ENCODE measurements at places on chromosomes 6 and 20.

GRCh38 chr6:119201480-119201879, 123.0 kb upstream of the FAM184A start:
- DNase-seq = no peak

GRCh38 chr6:31477521-31477920, 20.4 kb upstream of the MICB start:
- no peak for DNase-seq

DNA sequence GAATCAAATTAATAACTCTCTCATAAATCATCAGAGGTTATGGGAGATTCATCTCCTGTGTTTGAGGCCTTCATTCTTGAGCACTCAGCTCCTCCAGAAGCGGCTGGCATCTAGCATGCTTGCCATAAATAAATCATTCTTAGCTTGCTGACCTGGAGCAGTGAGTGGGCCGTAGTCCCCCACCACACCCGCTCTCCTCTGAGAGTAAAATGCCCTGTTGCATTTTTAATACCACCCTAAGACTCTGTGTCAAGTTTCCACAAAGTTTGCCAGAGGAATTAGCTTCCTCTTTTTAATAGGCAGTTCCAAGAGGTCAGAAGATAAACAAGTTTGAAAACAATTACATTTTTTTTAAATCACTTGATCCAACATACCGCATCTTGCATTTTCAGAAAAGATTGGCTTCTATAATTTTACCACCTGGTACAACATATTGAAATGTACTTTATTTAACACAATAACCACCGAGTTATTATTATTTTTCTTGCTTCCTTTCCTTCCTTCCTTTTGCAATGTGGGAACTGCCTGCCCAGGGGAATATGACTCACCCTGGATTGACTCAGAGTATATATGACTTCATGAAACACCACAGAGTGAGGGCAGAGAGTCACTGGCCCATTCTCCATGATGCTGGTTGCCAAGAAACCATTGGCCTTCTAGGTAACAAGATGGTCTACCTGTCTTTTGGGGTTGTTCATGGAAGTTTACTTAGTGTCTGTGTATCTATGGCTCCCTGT, 29.4 kb upstream of the CLIC5 start:
- DNase-seq = no peak

GRCh38 chr6:2653369-2654032, 97.2 kb downstream of the MYLK4 start:
- DNase-seq = no peak

DNA sequence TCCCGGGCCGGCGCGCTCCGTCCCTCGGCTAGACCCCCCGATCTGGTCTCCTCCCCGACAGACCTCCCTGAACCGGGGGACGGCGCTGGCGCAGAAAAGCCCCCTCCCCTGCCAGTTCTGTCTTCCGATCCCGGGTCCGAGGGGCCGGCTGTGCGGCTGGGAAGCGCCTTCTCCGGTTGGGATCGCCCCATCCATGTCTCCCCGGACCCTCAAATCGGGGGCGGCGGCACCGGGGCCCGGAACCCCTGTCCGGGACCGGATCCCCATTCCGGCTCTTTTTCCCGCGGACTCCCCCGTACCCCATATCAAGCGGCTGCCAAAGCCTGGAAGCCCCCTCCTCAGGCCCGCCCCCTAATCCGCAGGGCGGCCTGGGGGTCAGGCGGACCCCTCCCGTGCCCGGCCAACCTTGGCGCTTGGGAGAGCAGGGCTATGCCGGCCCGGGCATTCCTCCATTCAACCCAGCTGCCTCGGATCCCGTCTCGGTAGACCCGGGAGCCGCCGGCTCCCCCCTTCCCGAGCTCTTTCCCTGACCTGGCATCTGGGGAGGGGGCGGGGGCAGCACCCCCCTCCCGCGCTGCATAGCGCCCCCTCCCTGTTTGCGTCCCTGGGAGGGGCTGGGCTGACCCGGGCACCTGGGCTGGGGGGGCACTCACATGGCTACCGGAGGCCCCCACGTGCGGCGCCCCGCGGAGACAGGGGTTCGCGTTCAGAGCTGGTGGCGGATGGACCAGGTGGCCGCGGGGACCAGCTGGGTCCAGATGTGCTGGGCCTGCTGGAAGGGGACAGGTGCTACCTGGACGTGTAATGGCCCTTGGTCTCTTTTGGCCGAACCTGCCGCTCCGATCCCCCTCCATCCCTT, 643 bp downstream of the DLGAP4 start:
- no peak for DNase-seq

- DNase-seq = no peak
These were observed 6.7 kb downstream of the RWDD2A start for GRCh38 chr6:83199863-83200225.

DNA sequence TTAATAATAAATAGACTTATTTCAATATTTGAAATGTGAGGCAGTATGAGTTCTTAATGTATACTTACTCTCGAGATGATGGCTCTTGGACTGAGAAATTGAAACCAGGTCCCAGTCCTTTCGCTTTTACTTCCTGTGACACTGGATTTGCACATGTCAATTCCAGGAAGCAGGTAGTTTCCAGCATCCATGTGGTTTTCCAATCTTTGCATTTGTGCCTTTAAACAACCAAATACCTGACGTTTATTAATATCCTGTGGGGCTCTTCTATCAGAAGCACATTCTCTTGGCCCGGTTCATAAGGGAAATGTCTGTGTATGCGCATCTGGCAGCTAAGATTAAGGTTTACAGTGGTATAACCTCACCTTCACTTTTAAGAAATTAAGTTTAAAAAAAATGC, 13.1 kb downstream of the UTRN start:
- DNase-seq = no peak

GRCh38 chr20:48686238-48687116, 141.3 kb downstream of the PREX1 start:
- no peak for DNase-seq

DNA sequence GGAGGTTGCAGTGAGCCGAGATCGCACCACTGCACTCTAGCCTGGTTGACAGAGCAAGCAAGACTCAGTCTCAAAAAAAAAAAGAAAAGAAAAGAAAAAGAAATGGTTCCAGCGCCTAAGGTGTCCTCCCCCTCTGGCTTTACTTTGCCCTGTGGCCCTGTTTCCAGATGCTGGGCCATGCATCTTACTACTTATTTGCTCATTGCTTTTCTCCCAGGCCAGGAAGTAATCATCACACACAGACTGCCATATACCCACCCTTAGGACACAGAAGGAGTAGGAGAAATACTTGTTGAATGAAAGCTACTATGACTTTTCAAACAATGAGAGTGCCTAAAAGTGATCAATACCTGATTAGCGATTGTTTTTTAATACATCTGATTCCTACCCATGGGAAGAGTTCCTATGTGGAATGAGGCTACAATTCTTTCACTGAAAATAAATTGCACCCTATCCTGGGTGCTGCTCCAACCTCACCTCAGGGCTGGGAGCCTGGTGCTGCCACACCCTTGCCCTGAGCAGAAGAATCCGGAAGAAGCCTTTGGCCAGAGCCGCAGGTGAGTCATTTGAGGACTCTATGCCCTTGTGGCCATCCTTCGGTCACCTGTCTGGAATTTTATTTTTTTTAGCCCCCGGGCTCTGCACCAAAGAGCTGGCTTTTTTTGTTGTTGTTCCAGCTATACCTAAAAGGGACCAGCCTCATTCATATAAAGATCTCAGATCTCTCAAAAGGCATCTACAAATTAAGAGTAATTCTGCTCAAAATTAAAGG, 22.7 kb upstream of the TFAP2C start:
- DNase-seq = no peak

- DNase-seq = peak; percentile 60
These were observed 700 bp upstream of the MCUR1 start for GRCh38 chr6:13814938-13815575.

- no peak for DNase-seq
These were observed 14.0 kb downstream of the GATA5 start for GRCh38 chr20:62461834-62462233.

GRCh38 chr20:1664911-1665310, 7.3 kb upstream of the SIRPG start:
- DNase-seq = no peak

- no peak for DNase-seq
These were observed 13.5 kb downstream of the ZHX3 start for GRCh38 chr20:41304002-41304401.

- DNase-seq = peak; percentile 14
These were observed 126.8 kb downstream of the IPCEF1 start for GRCh38 chr6:154229786-154230185.

- no peak for DNase-seq
These were observed 45.1 kb upstream of the FOXA2 start for GRCh38 chr20:22629447-22629846.

DNA sequence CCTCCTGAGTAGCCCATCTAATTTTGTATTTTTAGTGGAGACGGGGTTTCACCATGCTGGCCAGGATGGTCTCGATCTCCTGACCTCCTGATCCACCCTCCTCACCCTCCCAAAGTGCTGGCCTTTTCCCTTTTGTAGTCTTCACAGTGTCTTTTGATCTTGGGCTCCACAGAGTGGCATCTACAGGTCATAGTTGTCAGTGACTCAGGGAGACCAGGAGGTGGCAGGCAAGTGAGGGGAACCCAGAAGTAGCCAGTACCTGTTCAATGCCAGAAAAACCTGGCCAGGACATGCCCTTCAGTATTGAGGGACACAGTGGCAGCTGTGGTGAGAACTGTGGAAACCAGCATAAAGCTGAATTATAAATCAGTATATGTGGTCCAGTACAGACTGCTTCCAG, 19.6 kb downstream of the RPP21 start:
- DNase-seq = no peak

- DNase-seq = no peak
These were observed 650.6 kb downstream of the CBLN4 start for GRCh38 chr20:55354720-55355119.

DNA sequence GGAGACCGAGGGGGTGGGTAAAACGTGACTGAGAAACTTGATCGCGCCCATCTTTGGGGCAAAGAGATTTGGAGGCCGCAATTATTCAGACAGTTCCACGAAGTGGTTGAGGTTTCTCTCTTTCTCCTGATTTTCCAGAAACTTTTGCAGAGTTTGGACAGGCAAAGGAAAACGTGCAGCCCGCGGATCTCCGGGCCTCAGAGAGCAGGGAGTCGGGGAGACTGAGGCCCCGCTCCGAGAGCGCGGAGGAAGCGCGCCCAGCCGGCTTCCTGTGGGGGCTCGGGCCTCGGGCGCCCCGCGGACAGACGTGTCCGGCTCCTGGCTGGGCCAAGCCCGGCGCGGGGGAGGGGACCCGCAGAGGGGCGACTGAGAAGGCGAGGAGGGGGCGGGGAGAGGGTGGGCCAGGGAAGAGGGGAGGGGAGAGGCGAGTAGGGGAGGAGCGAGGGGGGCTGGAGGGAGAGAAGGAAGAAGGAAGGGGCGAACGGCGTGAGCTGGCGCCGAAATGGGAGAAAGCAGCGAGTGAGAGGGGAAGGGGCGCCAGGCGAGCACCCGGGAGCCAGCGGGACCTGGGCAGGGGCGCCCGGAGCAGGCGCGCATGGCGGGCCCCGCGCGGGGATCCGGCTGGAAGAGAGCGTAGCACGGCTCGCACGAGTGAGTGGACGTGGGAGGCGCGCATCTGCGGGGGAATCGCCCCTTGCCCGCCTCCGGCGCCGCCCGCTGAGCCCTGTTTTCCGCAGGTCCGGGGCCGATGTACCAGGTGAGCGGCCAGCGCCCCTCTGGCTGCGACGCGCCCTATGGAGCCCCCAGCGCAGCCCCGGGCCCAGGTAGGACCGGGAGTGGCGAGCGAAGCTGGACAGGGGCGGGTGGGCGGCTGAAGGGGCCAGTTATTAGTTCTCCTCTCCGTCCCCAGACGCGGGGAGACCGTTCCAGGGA, at the start of gene MDFI:
Gene MDFI (plus strand): TSS at position 467 of the 933 bp plus-strand sequence. CDS start 282 bp downstream, at position 749.
- peak; percentile 30 for DNase-seq

- DNase-seq = peak; percentile 76
These were observed 1.1 kb downstream of the AMD1 start for GRCh38 chr6:110875548-110876169.

DNA sequence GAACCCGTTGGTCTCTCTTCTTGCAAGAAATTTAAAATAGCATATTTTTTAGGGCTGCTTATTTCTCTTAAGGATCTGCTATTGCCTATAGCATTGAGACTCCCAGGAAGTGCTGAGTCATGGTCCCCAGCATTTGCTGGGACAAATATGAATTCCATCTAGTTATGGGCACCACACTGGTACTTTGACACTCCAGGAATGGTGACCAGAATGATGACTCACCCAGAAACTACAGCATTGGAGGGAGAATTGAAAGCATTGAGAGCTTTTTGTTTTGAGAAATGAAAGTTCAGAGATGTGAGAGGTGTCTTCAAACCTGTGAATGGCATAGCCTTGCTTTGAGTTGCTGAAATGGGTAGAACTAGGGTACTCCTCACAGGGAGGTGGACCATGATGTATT, 699.7 kb downstream of the DHX35 start:
- no peak for DNase-seq

GRCh38 chr20:37274851-37275524, 13.4 kb upstream of the GHRH start:
- DNase-seq = peak; percentile 66

- DNase-seq = no peak
These were observed 55.4 kb downstream of the VEGFA start for GRCh38 chr6:43825187-43826115.

- no peak for DNase-seq
These were observed 76.8 kb upstream of the SIRPG start for GRCh38 chr20:1734269-1734858.

DNA sequence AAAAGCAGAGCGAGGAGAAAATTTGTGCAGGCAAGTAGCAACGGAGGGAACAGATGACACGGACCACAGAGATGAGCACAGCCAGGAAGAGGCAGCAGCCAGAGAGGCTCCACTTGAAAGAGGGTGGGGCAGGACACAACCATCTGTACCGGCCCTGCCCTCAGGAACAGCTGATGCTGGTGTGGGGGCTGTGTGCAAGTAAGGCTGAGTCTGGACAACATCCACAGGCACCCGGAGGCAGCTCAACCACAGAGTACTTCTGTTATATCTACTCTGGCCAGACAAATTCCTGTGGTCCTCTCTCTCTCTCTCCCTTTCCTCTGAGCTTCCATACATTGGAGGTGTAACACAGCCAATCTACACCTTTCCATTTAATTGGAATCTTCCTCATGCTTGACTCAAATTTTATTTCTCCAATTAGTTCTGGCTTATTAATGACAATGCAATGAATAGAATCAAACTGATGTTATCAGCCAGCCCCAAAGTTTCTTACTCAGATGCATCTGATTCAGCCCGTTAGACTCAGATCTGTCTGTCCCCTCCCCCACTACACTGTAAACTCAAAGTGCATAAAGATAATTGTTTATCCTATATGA, 24.9 kb downstream of the KIF13A start:
- DNase-seq = no peak

DNA sequence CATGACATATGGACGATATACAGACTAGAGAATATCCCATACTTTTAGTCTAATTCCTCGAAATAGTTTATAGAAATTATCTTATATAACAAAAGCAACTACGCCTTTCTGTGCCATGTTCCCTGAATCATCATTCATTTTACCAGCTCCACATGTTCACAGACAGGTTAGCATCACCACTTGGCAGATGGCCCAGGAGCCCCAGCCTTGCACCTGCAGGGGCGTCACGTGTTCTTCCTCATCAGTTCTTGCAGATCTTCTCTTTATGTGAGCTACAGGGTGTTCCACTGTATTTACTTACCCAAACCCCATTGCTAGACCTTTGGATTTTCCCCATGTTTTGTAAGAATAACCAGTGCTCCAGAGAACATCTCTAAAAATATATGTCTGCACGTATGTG, 12.6 kb upstream of the BNIP5 start:
- DNase-seq = peak; percentile 34
